Lung (tissue), 17 donors: ENCODE measurements at places on chromosomes 1 and 21.
A peak's percentile ranks its signal among the peaks of the same experiment; 100 is the strongest.

DNA sequence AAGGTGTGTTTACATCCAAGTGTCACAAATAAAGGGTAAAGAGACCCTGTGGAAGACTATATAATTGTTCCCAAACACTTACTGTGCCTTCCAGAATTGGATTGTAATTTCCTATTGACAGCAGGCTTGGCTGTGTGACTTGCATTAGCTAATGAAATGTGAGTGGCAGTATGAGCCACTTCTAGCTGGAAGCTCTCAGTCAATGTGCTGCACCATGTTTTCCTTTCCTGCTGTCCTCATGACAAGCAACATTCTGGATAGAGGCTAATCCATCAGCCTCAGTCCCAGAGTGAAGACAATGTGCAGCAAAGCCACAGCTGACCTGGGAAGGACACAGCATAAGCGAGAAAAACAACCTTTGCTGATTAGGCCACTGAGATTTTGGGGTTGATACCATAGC lies 5.9 kb upstream of the FOXJ3 start:
- DNase-seq, result no peak

DNA sequence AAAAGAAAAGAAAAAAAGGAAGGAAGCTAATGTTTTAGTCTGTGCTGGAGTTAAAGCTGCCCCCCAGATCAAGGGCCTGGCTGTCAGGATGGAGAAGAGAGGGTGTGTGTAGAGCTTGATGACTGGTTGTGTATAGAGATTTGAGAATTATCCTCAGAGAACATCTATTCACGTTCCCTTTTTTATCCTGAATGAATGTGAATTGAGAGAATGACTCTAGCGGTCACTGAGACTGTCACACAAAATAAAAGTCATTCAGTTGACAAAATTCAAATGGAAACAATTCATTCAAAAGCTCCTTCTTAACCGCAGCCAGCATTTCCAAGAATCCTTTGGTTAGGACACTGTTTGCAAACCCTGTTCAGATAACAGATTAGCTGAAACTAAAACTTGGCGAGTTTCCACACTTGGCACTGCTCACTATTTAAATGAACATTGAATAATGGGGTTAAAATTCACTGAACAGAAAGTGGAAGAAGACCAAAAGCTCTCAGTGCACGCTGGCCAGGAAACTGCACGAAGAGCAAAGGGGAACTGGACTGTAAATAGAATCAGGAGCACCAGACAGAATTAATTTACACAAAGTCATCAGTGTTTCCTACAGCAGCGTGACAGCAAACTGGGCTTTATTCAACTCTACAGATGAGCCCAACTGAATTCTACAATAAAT lies 13.6 kb upstream of the FAM89A start:
- DNase-seq, result peak; percentile 99

GRCh38 chr1:159339536-159339935 lies 37.4 kb downstream of the FCER1A start:
- DNase-seq, result no peak

DNA sequence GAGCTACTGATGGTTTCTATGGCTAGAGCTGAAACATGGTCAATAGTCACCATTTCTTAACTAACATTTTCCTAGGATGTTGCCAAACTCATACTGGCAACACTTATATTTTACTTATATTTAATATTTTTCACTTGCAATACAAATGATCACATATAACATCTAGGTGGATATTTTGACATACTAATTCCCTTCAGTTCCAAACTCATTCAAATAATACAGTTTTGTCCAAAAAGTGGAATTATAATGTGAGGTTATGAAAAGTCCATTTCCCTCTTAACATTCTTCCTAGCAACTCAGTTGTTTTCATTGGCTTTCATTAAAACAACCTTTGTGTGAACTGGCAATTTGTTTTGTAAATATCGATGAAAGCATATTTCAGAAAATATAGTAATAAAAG lies 16.0 kb downstream of the SPAG17 start:
- no peak for DNase-seq
